ENCODE measurements at places on chromosomes 2 and 18. TPM values are rescaled to one million over a fixed set of nuclear protein-coding genes. Genes with fewer than 3 reads are reported as not detected.

GRCh38 chr2:49973917-49974368, 819.6 kb upstream of the FSHR start:
- no peaks in the 10 kb centered on the region for H3K4me1 ChIP-seq
- H3K27ac ChIP-seq, result no peak overlapping the region
- no peaks in the 10 kb centered on the region for H3K27me3 ChIP-seq
- no peaks in the 10 kb centered on the region for H3K36me3 ChIP-seq
- peak; percentile 54 for DNase-seq
- peak overlapping the region; percentile 52 for H3K4me3 ChIP-seq

GRCh38 chr18:13231151-13231550, 12.6 kb downstream of the LDLRAD4 start:
- no peaks in the 10 kb centered on the region for H3K4me1 ChIP-seq
- H3K36me3 ChIP-seq, result no peaks in the 10 kb centered on the region
- DNase-seq, result no peak
- H3K4me3 ChIP-seq, result no peak overlapping the region
- no peak overlapping the region for H3K27ac ChIP-seq
- H3K27me3 ChIP-seq, result no peaks in the 10 kb centered on the region

DNA sequence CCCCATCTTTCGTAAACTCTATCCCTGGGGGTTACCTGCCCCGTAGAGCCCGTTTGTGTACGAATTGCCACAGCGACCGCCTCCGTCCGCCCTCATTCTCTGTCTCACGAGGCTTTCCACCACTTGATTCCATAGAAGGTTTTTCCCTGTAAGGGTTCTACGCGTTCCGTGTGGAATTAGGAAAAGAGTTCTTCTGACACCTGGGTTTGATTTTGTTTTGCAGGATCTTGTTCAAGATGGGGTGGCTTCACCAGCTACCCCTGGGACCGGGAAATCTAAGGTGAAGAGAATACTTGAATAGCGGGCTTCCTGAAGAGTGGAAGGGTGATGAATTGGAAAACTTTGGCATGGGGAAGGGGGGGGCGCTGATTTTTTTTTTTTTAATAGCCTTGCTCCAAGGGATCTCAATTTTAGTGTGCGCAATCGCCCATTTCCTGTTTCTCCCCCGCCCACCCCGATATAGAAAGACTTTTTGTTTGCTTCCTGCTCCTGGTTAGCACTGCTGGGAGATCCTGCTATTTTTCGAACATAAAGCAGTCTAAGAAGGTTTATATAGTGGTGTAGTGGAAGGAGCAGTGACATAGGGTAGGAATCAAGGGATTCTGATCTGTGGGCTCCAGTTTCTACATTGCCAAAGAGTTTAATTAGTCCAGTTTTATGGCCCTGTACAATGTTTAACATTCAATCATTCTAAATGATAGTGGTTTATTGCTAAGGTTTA, 564 bp downstream of the GCC2 start:
- DNase-seq, result peak; percentile 69
- H3K27ac ChIP-seq, result peak overlapping the region; percentile 98
- H3K4me3 ChIP-seq, result peak overlapping the region; percentile 99
- peaks cover 38% of the 10 kb centered on the region for H3K4me1 ChIP-seq
- H3K36me3 ChIP-seq, result peaks cover 26% of the 10 kb centered on the region
- no peaks in the 10 kb centered on the region for H3K27me3 ChIP-seq

GRCh38 chr18:51739044-51739666, 541.7 kb upstream of the MEX3C start:
- no peaks in the 10 kb centered on the region for H3K27me3 ChIP-seq
- DNase-seq, result no peak
- H3K27ac ChIP-seq, result no peak overlapping the region
- H3K4me3 ChIP-seq, result no peak overlapping the region
- H3K4me1 ChIP-seq, result no peaks in the 10 kb centered on the region

- no peak for DNase-seq
- no peak overlapping the region for H3K4me3 ChIP-seq
- peaks cover 10% of the 10 kb centered on the region for H3K27me3 ChIP-seq
- no peaks in the 10 kb centered on the region for H3K36me3 ChIP-seq
Observed at GRCh38 chr2:237314198-237314597, 99.8 kb downstream of the COL6A3 start.

DNA sequence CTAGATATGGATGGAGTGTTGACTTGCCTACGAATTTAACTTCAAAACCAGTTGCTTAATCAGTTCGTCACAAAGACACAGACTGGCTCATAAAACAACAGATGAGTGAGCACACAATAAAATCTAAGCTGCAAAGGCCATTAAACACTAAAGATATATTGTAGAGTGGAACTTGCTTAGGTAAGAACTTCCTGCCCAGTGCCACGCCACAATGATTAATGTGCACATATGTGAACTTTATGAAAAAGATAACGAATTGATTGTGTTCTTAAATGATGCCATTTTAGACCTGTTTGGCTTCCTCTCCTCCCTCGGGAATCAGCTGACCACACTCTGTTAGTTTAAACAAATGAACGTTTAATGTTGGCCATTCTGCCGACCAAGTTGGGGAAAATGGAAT, 2031.3 kb upstream of the CELF4 start:
- H3K4me1 ChIP-seq, result no peaks in the 10 kb centered on the region
- H3K27ac ChIP-seq, result no peak overlapping the region
- H3K27me3 ChIP-seq, result no peaks in the 10 kb centered on the region

DNA sequence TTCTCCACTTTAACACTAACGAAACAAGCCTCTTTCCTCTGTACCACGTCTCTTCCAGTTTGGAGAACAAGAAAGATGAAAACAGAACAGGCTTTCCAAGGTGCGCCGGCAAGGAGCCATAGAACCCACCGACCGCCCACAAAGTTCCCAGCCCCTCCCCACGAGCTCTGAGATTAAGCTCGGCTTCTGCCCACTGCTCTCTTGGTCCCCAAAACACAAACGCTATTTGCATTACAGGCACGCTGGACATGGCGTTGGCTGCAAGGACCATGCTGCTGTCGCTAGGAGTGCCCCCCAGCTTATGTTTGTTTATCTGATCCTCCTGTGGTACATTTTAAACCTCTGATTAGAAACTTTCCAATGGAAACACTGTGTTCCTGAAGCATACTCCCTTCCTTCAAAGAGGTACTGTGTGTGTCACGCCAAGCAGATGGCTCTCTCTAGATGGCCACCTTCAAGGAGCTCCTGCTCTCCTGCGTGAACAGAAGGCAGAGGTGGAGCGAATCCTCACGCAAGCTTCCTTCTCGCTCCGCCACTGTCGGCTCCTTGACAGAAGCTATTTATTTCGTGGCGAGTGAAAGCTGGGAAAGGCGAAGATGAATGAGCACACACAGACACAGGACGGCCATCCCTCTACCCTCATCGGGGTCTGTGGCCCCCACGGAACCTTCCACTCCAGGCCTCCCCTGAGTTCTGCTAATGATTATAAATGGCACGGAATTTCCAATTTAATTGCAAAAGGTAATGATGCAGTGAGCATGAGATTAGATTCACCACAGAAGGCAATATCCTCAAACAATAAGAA, 166.2 kb downstream of the EIPR1 start:
- no peak overlapping the region for H3K4me3 ChIP-seq
- no peak overlapping the region for H3K27ac ChIP-seq
- no peaks in the 10 kb centered on the region for H3K27me3 ChIP-seq
- H3K4me1 ChIP-seq, result peaks cover 9% of the 10 kb centered on the region
- peaks cover 15% of the 10 kb centered on the region for H3K36me3 ChIP-seq

- peaks cover 7% of the 10 kb centered on the region for H3K36me3 ChIP-seq
- H3K27ac ChIP-seq, result no peak overlapping the region
- H3K4me3 ChIP-seq, result no peak overlapping the region
- H3K27me3 ChIP-seq, result no peaks in the 10 kb centered on the region
- H3K4me1 ChIP-seq, result no peaks in the 10 kb centered on the region
Observed at GRCh38 chr2:37773371-37774130, 102.1 kb upstream of the CDC42EP3 start.

Gene ARL6IP6
- 45.5 TPM for total RNA-seq

Gene ABCG8
- total RNA-seq, result not detected

GRCh38 chr2:77768508-77768907, 246.3 kb upstream of the LRRTM4 start:
- no peaks in the 10 kb centered on the region for H3K36me3 ChIP-seq
- no peak for DNase-seq
- H3K4me3 ChIP-seq, result no peak overlapping the region
- H3K27ac ChIP-seq, result no peak overlapping the region
- no peaks in the 10 kb centered on the region for H3K27me3 ChIP-seq
- no peaks in the 10 kb centered on the region for H3K4me1 ChIP-seq
